GM04504 (cell line): ENCODE measurements at places on chromosomes 5 and 9.

GRCh38 chr5:65197531-65198455 lies 283.9 kb downstream of the ADAMTS6 start:
- DNase-seq, result no peak

DNA sequence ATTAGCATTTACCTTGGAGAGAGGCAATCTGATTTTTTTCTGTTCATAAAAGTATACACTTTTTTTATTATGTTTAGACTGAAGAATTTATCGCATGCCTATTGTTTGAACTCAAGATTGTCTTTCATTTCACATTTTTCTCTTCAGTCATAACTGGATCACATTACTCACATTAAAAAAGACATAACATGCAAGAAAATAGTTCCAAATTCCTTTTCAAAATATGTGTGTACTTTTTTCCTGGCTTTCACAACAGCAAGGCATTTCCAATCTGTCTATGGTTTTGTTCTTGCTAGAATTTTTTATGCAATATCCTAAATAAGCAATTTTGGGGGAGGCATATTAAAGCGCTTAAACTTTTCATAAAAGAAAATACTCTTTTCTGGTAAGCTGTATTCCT lies 21.2 kb downstream of the FTMT start:
- no peak for DNase-seq

GRCh38 chr5:32329395-32329834 lies 16.7 kb upstream of the MTMR12 start:
- no peak for DNase-seq

DNA sequence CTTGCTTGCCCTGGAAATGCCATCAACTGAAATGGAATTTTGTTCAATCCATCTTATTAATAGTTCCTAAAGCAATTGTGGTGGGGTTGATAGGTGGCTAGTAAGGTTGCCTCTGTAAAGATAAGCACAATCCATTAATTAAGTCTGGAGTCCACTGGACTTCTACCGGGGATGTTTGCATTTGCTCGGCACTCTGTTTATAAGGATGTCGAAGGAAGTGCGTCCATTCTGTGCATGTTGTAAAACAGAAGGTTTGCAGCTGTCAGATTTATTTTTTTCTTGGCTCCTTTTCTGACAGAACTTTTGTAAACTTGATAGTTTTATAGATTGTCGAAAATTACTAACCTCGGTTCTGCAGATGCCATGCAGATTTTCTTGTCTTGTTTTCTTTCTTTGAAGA lies 12.8 kb upstream of the TNFAIP8 start:
- no peak for DNase-seq

GRCh38 chr5:19208397-19208796 lies 779.6 kb downstream of the CDH18 start:
- DNase-seq, result no peak

GRCh38 chr9:72509053-72509452 lies 12.4 kb upstream of the TMC1 start:
- DNase-seq, result peak; percentile 37

GRCh38 chr5:389891-390622 lies 52.9 kb upstream of the EXOC3 start:
- DNase-seq, result no peak

DNA sequence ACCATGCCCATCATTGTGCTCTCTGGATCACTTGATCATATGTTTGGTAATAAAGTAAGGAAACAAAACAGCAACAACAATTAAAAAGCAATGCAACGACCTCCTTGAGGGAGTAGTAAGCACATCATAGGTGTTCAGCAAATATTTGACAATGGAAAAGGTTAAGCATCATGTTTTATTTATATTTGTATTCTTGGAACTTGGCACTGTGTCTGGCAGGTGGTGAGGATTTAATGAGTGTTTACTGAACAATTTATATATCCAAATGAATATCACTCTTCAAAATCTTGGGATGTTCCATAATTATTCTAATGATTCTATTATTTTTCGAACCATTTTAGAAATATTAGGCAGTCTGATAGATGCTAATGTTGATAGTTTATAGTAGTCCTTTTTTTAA lies 6.2 kb downstream of the PIP5K1B start:
- DNase-seq, result no peak

DNA sequence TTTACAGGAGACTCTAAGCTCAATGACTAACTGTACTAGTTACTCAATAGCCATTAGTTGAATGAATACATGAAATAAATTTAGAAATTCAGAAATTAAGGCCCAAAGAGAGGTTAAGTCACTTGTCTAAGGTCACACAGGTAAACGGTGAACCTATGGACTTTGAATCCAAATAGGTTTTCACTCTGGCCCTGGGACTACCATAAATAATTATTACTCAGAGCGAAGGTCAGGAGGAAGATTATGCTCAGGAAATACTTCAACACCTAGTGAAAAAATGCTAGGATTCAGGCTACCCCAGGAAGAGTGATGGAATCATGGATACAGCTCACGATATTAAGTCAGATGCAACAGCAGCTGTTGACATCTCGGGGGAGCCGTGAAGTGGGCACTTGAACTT lies 417.4 kb downstream of the GABRG2 start:
- DNase-seq, result no peak

DNA sequence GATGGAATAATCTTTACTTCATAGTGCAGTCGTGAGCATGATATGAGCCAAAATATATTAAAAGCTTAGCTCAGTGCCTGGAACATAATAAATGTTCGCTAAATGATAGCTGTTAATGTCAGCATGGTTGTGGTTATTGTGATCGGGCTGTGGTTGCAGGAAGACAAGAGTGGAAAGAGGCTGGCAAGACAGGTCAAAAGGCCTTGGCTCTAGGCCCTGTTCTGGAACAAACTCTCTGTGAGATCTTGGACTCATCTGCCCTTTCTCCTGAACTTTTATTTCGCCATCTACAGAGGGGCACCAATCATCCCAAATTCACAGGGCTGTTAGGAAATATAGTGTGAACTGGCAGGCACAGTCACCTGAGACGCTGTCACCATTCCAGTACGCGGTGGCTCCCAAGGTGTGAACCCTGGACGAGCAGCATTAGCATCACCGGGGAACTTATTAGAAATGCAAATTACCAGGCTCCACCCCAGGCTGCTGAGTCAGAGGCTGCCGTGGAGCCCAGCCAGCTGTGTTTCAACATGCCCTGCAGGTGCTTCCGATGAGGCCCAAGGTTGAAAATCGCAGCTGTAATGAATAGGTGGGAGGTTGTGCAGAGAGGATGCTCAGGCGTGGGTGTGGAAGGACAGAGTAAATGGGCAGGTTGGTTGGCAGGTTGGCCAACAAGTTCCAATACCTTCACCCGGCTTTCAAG lies 50.2 kb upstream of the SAP30L start:
- DNase-seq, result no peak

- DNase-seq, result no peak
Observed at GRCh38 chr9:116694785-116695291, 7.7 kb downstream of the TRIM32 start.

DNA sequence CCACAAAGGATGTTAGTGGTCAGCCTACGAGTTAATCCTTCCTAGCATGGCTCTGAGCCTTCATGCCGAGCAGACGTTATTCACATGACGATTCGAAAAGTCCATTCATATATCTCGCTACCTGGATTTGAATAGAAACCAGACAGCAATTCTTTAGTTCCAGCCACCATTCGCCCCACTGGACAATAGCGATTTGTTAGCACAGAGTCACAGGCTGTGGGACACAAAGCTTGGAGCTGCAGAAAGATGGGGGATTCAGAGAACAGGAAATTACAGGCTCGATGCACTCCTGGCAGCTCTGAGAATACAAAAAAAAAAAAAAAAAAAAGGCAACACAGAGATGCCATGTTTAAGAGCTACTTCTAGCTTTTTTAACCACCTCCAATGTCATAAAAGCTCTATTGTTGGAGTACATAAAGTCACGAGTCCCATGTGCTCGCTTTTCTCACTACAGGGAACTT lies 110.7 kb downstream of the NR6A1 start:
- DNase-seq, result peak; percentile 17

GRCh38 chr5:65213921-65214525 lies 267.7 kb downstream of the ADAMTS6 start:
- no peak for DNase-seq

DNA sequence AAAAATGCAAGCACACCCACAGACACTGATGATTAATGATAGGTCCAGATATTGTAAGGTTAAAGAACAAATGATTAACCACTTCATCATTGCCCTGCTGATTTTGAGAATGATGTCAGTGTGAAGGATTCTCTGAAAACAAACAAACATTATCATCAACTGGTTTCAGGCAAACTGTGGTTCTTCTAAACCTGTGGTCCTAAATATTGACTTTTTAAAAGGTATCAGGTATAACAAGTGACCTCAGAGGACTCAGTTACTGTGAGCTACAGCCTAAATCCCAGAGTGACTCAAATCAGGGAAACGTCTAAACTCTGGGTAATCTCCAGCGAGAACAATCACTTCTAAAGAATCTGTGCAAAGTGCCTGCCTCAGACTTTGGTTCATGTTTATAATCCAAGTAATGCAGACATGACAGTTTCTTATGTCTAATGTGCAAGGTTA lies 172.3 kb upstream of the CDH6 start:
- no peak for DNase-seq

DNA sequence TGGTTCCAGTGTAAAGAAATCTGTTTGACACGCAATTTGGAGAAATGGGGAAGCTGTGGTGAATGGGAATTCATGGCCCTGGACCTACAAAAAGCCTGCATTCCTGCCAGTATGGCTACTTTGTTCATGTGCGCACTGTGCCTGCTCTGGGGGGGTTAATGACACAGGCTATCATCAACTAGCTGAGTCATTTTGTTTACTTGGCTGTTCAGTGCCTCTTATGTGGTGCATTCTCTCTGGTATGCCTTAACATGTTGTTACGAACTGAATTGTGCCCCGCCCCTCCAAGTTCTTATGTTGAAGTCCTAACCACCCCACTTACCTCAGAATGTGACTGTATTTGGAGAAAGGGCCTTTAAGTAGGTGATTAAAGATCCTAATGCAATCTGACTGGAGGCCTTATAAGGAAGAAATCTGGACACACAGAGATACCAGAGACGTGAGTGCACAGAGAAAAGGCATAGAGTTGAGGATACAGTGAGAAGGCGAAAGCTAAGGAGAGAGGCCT lies 20.4 kb upstream of the UBAP1 start:
- no peak for DNase-seq

- DNase-seq, result no peak
Observed at GRCh38 chr9:21966140-21966851, 27.9 kb downstream of the CDKN2A start.

DNA sequence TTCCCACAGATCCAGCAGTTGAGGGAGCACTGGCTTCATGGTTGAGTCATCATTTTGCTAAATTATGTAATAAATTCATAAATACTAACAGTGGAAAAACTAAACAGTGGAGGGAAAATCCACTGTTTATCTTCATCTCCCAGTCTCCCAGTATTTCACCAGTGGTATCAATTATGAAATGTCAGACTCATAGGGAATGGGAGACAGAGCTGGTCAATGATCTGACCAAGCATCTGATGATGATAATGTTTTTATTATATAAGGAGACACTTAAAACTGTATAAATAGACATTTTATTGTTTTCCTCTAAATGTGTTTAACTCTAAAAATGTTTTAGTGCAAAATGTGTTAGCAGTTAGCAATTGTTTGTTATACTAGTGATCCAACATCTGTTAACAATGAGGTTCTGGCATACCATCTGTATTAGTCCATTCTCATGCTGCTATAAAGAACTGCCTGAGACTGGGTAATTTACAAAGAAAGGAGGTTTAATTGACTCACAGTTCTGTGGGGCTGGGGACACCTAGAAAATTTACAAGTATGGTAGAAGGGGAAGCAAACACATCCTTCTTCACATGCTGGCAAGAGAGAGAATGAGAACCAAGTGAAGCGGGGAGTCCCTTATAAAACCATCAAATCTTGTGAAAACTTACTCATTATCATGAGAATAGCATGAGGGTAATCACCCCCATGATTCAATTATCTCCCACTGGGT lies 11.8 kb upstream of the REEP5 start:
- DNase-seq, result peak; percentile 80

GRCh38 chr9:77433675-77434445 lies 214.3 kb downstream of the GNA14 start:
- no peak for DNase-seq

DNA sequence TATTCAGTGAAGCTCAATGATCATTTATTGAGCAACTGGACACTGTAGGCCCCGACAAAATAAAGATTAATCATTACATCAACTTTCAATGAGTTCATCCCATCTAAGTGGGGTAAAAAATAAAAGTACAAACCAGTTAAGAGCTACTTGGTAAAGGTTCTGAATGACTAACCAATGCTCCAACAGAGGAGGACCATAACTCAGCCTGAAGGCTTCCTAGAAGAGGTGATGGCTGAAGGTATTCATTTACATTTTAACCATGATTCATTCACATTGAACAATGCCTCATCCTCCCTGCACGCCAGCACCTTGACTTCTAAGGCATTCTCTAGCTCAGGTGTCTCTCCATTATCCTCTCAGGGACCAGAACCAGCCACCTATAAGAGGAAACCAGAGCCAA lies 201.4 kb downstream of the ZNF462 start:
- no peak for DNase-seq

GRCh38 chr5:105587963-105588662 lies 2025.5 kb upstream of the NUDT12 start:
- DNase-seq, result no peak

GRCh38 chr9:111094958-111095357 lies 56.7 kb upstream of the LPAR1 start:
- no peak for DNase-seq

DNA sequence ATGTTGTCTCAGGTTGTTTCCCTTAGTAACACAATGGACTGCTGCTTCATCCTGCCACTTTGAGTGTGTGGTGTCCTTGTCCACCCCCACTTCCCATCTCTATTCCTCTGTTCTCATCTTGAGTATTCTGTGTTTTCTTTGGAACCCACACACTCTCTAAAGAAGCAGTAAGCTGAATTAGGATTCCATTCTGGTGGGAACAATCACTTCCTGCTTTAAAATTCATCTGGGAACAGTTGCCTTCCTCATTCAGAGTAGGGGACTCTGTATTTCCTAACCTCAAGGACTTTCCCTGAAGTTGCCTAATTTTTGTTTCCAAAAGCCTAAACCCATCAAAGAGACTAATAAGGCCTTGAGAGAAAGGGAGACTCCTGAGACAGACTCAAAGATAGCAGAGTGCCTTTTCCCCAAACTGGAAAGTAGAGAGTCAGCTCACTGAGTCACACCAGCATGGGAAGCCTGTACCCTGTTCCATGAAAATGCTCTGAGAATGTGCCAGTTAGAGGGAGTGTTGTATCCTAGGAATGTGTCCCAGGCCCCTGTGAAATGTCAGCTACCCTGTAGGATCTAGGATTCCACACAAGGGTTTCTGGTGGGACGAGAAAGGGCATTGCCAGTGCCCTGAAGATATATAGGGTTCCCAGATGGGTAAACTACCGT lies 63.6 kb downstream of the CCDC192 start:
- no peak for DNase-seq

- DNase-seq, result no peak
Observed at GRCh38 chr5:64458948-64459347, 46.9 kb upstream of the RGS7BP start.

- DNase-seq, result no peak
Observed at GRCh38 chr9:69500896-69501295, 171.3 kb downstream of the APBA1 start.
